ENCODE measurements at places on chromosomes 11 and 22.
A peak's percentile ranks its signal among the peaks of the same experiment; 100 is the strongest.

GRCh38 chr11:35945137-35945518 is 1.3 kb downstream of the LDLRAD3 start:
- DNase-seq: no peak

DNA sequence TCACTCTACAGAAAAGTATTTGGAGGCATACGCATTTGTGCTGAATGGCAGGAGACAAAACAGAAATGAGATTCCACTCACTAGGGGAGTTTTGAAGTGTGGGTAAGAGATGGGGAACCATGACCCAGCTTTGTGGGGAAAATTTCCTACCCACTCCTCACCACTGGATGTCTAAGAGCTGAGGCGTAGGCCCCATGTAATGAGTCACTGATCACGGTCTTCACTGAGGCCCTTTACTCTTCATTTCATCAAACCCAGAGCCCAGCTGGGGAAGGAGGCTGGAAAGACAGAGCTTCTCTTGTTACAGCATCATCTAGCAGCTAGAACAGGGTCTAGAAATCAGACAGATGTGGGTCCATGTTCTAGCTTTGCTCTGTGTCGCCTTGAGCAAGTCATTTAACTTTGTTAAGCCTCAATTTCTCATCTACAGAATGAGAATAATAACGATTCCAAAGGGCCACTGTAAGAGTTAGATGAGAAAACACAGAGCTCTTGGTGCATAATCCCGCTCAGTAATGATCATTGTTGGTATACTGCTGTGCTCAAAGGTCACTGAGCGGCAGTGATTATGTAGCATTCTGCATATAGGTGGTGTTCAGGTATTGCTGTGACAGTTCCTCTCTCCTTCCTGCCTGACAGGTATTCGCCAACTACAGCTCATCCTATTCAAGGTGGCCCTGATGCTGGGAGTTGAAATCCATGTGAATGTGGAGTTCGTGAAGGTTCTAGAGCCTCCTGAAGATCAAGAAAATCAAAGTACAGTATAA is 97.2 kb downstream of the MICAL2 start:
- no peak for DNase-seq

DNA sequence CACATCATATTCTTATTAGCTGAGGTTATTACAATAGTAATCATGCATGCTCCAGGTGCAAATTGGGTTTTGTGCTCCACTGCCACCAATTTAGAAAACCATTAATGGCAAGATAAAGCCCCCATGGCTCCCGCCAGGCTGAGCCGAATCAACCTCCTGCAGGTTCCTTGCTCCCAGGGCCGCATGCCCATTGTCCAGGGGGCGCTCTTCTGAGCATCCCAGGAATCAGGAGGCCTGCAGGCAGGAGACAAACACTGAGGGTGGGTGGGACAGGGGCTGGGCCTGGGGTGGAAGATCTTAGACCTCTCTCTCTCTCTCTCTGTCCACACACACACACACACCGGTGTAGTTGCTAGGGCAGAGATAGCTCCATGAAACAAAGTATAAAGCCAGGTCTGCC is 57.4 kb downstream of the BUD13 start:
- no peak for DNase-seq

- DNase-seq: no peak
Measured at GRCh38 chr11:19164230-19164855, 37.4 kb downstream of the CSRP3 start.

GRCh38 chr11:47278058-47278457 is 8.1 kb downstream of the MADD start:
- DNase-seq: no peak

DNA sequence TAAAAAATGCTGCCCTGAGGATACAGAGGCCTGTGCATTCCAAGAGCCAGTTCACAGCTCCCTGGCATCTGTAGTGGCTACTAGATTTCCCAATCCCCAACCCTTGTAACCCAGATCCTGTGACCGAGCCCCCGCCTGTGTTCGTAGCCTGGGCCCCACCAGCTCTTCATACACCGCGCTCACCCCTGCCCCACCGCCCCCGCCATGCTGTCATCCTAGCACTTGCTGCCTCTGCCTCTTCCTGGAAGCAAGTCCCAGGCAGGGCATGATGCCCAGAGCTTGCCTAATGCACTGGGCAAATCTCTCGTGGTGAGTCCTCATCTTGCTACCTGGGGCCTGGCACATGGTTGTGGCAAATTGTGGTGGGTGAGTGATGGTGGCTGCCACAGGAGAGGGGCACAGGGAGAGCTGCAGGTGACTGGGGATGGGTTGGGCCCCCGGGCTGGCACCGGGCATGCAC is 7.1 kb downstream of the MGAT3 start:
- no peak for DNase-seq

- no peak for DNase-seq
Measured at GRCh38 chr22:45807156-45807915, 135.7 kb downstream of the ATXN10 start.

GRCh38 chr22:29115682-29116288 is 43.0 kb downstream of the KREMEN1 start:
- no peak for DNase-seq

DNA sequence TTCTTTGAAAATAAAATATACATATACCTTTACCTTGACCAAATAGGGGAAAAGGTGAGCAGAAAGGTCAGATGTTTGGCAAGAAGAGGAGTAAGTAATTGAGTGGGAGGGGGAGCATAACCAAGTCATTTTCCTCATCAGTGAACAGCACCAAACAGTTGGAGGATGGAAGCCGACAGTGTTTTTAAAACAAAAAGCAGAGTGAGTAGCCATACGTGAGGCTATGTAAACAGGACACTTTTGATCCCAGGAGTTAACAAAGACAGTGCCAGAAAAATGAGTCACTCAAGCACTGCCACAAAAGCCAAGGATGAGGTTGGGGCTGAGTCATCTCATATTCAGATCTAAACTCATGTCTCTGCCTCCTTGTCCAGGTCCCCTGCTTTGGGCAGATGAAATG is 734.7 kb downstream of the KCNA4 start:
- peak; percentile 61 for DNase-seq

GRCh38 chr11:61039916-61040315 is 62.4 kb upstream of the CD5 start:
- DNase-seq: no peak

- DNase-seq: no peak
Measured at GRCh38 chr11:1222491-1223345, at the start of gene MUC5B. MUC5B (plus strand) TSS chr11:1223066; CDS start chr11:1223124, 58 bp downstream.

- no peak for DNase-seq
Measured at GRCh38 chr11:27229511-27230191, 133.4 kb downstream of the CCDC34 start.

GRCh38 chr22:30574997-30575671 is 669 bp upstream of the GAL3ST1 start:
- no peak for DNase-seq

DNA sequence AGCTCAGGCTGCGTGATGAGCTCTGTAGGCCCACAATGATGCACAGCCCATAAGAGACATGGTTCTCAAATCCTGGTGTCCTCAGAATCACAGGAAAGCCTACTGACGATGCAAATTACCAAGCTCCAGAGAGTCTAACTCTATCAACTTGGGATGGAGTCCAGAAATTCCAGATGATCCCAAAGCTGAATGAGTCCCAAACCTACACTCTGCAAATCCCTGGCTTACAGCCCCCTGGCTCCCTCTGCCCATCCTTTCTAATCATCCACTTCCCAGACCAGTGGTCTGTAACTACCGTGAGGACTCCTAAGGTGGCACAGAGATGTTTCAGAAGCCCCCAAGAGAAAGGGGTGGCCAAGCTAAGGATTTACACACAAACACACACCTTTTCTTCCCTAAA is 13.5 kb downstream of the ARFGAP2 start:
- DNase-seq: no peak

DNA sequence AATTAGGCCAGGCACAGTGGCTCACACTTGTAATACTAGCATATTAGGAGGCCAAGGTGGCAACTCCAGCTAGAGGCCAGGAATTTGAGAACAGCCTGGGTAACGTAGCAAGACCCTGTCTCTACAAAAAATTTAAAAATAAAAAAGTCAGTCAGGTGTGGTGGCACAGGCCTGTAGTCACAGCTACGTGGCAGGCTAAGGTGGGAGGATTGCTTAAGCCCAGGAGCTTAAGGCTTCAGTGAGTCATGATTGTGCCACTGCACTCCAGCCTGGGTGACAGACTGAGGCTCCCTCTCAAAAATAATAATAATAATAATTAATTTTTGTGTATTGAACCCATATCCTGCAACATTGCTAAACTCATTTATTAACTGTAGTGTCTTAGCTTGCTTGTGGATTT is 15.3 kb upstream of the TRIM29 start:
- no peak for DNase-seq

GRCh38 chr11:33257160-33257896 is at the start of gene HIPK3:
HIPK3 (plus strand) TSS chr11:33257381.
- peak; percentile 46 for DNase-seq

GRCh38 chr11:46668480-46669085 is 31.8 kb downstream of the ARHGAP1 start:
- DNase-seq: no peak

DNA sequence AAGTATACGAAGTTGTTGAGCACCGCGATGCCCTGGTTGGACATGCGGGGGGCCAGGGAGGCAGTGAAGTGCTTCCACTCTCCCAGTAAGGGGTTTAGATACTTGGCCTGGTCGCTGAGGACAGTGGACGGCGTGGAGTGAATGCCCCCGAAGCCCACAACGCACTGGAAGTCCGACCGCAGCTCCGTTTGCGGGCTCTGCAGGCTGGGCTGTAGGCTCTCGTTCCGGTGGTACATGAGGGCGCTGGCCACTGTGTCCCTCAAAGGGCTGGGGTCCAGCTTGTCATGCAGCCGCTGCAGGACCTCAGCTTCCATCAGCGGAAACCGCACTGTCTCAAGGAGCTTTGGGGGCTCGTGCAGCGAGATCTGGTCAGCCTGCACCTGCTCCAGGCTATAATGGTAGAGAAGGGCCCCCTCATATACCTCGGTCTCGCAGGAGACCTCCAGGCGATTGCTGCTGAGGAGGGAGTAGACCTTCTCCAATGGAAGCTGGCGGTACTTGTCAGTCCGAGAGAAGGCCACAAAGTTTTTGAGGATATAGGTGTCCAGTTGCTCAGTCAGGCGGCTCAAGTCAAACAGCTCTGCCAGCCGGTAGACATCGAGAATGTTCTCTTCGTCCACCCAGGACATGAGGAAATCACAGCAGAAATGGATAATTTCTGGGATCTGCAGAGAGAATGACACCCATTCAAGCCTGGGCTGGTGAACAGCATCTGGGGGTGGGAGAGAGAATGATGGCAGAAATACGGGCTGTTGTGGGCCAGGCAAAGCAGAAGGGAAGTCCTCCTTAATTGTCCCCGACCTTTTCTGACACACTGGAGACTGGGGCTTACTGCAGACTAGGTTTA is 27.5 kb upstream of the SCARF2 start:
- DNase-seq: no peak

- no peak for DNase-seq
Measured at GRCh38 chr11:59891781-59892181, 13.2 kb downstream of the OOSP3 start.

DNA sequence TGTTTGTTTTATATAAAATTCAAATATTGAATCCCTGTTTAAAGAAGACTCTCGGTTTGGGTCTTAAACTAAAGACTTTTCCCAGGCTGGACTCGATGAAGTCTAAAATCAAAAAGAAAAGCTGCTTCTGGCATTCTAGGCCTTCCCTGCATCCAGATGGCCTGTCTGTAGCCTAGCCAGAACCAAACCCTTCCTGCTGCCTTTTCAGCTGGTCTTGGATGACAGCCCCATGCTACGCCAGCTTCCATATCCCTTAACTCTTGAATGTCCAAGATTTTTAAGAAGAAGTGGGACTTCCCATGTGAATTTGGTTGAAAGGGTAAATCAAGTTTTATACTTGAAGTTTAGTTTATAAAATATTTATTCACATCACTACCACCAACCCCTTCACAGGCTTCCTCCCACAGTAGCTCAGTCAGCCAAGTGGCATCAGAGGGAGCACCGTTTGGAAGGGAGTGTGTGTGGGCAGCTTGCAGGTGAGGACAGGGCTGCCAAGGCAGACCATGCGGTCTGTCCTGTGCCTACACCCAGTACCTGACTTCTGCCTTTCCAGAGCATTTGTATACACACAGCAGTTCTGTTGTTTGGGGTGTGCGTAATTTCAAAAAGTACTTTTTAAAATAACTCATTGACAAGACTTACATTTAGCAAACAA is 18.2 kb upstream of the PSMA1 start:
- DNase-seq: no peak

- no peak for DNase-seq
Measured at GRCh38 chr11:65381716-65382032, 772 bp downstream of the SLC25A45 start.

DNA sequence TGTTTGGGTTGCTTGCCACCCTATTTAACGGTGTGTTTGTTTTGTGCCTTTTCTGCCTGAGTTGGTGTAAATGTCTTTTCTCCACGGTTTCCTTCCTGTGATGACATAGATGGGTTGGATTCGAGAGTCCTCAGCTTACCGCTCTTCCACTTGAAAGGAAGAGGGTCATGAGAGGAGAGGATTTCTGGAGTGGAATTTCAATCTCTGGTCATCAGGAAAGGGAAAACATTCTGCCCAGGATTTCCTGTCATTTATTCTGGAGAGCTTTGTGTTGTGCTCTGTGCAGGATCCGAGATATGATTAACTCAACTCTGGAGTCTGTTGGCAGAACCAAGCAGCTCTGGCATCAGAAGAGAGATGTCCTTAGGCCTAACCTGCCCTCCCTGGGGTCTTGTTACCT is 605.2 kb downstream of the NTM start:
- DNase-seq: no peak

DNA sequence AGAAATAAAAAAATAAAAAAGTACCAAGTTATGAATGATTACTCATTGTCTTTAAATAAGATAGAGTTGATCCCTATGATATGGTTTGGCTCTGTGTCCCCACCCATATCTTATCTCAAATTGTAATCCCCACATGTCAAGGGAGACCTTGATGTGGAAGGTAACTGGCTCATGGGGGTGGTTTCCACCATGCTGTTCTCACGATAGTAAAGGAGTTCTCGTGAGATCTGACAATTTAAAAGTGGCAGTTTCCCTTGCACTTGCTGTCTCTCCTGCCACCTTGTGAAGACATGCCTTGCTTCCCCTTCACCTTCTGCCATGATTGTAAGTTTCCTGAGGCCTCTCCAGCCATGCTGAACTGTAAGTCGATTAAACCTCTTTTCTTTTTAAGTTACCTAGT is 18.8 kb downstream of the QSER1 start:
- DNase-seq: no peak

GRCh38 chr11:45901626-45902025 is 5.4 kb downstream of the FREY1 start:
- DNase-seq: no peak

DNA sequence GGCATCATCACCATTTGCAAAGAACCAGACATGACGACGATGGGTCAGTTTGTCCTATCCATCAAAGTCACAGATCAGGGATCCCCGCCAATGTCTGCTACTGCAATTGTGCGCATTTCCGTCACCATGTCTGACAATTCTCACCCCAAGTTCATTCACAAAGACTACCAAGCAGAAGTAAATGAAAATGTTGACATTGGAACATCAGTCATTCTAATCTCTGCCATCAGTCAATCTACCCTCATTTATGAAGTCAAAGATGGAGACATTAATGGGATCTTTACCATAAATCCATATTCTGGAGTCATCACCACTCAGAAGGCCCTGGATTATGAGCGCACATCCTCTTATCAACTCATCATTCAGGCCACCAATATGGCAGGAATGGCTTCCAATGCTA is 171.6 kb upstream of the MTNR1B start:
- DNase-seq: no peak

All from brain pericyte (primary cell).